Stimulated activated CD8-positive, alpha-beta memory T cell treated with anti-CD3 and anti-CD28 coated beads, Interleukin-4, amount 100 ng/mL, for 1 hour (primary cell): ENCODE measurements at places on chromosomes 1 and 21.

DNA sequence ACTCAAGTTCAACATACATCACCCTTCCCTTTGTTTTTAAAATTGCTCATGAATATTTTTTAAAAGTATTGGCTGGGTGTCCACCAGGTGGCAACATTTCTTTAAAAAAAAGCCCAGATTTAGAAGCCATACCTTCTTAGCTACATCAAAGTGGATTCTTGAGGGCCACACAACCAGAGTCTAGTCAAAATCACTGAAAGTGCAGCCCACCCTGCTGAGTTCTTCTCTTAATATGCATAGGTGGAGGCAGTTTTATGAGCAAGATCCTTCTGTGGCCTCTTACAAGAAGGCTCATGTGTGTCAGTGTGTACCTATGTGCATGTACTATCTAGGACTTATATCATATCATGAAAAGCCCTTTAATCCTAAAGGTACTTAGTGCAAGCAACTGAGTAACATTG, 16.9 kb upstream of the GNG12 start:
- DNase-seq: no peak

DNA sequence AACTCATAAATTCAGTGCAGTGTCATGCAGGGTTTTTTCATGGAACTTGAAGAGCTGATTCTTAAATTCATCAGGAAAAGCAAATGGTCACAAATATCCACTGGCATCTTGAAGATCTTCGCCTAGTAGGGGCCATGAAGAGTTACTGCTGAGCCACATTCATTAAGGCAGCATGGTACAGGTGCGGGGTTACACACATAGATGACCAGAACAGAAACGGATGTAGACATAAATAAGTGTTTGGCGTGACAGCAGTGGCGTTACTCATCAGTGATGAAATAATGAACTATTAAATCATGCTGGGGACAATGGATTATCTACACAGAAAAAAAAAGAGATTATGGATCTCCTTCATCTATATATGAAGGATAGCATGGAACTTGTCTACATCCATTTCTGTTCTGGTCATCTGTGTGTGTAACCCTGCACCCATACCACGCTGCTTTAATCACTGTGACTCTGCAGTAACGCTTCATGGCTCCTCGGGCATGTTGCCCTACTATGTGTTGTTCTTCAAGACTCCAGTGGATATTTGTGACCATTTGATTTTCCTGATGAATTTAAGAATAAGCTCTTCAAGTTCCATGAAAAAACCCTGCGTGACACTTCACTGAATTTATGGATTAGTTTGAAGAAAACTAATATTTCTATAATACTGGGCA, 161.3 kb downstream of the GALNT2 start:
- no peak for DNase-seq

DNA sequence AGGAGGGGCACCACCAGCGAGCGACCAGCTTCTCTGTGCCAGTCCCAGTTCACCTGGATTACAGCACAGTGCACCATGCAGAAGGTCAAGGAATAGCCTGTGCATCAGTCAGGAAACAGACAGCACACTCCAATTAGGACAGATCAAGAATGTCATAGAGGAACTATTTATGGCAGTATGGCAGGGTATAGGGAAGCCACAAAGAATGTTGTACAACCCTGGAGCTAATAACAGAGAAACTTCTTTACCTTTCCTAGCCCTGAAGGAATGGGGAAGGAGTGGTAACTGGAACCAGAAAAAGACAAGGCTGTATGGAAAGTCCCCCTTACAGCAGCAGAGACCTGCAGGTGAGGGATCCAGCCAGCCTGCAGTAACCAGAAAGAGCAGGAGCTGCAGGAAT, 87.8 kb upstream of the USP24 start:
- no peak for DNase-seq

- DNase-seq: no peak
These were observed at the start of gene DENND2D for GRCh38 chr1:111199881-111200801. DENND2D (minus strand) TSS chr1:111200646; CDS start chr1:111200459, 187 bp downstream.

GRCh38 chr1:233340966-233341516, 13.5 kb downstream of the MAP3K21 start:
- no peak for DNase-seq
